Hippocampal formation (tissue), 2 donors: ENCODE measurements at places on chromosomes 3 and 15.
A peak's percentile ranks its signal among the peaks of the same experiment; 100 is the strongest.

- peak; percentile 29 for DNase-seq
Observed at GRCh38 chr3:143897576-143898295, 49.5 kb upstream of the SLC9A9 start.

DNA sequence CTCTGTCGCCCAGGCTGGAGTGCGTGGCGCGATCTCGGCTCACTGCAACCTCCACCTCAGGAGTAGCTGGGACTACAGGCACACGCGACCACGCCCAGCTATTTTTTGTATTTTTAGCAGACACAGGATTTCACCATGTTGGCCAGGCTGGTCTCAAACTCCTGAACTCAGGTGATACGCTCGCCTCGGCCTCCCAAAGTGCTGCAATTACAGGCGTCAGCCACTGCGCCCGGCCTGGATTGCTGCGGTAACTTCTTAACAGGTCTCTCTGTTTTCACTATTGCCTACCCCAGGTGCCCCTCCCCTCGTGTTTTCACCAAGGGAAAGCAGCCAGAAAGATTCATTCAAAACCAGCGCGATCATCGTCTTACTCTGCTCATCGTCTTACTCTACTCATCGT, 10.5 kb downstream of the ADAMTS7 start:
- DNase-seq: no peak

DNA sequence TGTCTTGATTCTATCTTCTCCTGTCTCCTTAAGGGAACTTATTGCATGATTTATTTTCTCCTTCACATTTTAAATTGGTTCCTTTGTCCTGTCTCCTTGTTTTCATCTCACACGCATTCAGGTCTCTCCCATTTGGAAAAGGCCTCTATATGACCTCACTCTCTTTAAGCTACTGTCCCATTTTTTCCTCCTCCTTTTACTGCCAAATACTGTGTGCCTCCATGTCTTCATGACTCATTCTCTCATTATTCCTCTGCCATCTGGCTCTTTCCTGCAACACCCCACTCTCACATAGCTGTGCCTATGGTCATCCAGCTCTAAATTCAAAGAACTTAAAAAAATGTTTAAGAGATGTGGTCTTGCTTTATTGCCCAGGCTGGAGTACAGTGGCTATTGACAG, 48.0 kb downstream of the TYRO3 start:
- peak; percentile 13 for DNase-seq

GRCh38 chr3:54777141-54777540, 150.7 kb downstream of the LRTM1 start:
- DNase-seq: no peak

DNA sequence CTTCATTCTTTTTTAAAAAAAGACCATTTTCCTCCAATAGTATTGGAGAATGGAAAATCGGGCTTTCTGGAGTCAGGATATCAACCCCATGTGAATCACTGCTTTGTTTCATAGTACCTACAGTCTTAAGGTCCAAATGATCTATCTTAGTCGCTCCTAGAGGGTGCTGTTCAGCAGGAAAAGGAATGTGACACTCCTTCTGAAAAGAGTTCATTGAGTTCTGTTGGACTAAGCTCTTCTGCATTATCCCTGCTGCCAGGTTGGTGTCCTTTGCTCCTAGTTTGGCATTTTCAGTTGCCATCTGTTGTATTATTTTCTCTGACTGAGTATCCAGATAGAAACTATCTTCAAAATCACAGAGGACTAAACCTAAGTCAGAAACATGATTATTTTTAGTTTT, 57.2 kb downstream of the POLQ start:
- no peak for DNase-seq

DNA sequence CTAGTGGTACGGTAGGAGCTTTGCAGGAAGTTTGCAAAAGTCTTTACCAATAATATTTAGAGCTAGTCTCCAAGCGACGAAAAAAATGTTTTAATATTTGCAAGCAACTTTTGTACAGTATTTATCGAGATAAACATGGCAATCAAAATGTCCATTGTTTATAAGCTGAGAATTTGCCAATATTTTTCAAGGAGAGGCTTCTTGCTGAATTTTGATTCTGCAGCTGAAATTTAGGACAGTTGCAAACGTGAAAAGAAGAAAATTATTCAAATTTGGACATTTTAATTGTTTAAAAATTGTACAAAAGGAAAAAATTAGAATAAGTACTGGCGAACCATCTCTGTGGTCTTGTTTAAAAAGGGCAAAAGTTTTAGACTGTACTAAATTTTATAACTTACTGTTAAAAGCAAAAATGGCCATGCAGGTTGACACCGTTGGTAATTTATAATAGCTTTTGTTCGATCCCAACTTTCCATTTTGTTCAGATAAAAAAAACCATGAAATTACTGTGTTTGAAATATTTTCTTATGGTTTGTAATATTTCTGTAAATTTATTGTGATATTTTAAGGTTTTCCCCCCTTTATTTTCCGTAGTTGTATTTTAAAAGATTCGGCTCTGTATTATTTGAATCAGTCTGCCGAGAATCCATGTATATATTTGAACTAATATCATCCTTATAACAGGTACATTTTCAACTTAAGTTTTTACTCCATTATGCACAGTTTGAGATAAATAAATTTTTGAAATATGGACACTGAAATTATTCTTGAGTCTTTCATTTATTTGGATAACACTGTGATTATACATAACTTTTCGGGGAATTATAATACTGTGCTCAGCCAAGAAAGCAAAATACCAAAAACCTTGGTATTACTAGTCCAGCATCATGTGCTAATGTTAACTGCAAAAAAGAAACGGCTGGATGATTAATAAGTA, 2.2 kb downstream of the SOX2 start:
- DNase-seq: no peak

GRCh38 chr3:109152320-109152719, 15.8 kb downstream of the C3orf85 start:
- DNase-seq: no peak

GRCh38 chr3:122263058-122263457, 62.0 kb upstream of the CSTA start:
- DNase-seq: no peak

- no peak for DNase-seq
Observed at GRCh38 chr3:126501054-126501453, 16.5 kb downstream of the UROC1 start.

DNA sequence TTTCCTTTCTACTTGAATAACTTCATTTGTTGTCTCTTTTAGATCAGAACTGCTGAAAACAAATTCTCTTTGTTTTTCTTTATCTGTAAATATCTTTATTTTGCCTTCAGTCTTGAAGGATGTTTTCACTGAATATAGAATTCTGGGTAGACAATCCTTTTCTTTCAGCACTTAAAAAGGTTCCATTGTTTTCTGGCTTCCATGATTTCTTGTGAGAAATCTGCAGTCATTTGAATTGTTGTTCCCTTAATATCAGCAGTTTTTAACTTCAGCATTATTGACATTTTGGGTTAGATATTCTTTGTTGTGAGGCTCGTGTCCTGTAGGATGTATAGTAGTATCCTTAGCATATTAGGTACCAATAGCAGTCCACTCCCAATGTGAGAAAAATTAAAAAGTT, 65.8 kb downstream of the SV2B start:
- DNase-seq: no peak

- no peak for DNase-seq
Observed at GRCh38 chr15:70498096-70498626, 265.2 kb downstream of the UACA start.

DNA sequence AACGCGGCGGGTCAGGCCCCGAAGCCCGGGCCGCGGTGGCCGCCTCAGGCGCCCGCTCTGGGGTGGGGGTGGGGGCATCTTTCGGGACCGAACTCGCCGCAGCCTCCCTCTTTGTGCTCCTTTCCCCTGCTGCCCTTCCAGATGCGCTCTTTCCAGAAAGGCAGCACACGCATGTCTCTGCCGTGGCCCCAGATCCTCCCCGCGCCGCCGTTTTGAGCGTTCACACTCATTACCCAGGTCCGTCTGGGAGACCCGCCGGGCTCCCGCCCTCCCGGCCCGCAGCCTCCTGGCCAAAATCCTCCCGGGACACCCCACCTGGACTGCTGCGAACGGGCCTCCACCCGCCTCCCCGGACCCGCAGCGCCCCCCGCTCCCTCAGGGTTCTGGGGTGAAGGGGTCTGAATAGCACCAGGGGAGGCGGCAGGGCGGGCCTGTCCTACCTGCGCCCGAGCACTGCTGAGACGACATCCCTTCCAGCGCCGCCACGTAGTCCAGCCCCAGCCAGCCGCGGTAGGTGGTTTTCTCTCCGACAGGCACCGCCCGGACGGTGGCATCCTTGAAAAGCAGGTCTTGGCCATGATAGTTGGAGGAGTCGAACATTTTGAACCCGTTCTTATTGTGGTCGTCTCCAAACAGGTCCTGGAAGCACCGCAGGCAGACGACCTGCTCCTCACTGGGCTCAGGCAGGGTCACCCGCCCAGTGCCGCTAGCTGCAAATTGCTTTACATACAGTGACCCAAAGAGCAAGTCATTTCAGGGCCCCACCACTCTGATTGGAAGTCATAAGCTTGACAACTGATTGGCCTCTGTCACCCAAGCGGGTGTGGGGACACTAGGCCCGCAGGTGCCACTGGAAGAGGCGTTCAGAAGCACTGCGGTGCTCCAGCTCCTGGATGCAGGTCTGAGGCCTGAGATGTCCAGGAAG, 25.9 kb downstream of the MELTF start:
- DNase-seq: no peak

DNA sequence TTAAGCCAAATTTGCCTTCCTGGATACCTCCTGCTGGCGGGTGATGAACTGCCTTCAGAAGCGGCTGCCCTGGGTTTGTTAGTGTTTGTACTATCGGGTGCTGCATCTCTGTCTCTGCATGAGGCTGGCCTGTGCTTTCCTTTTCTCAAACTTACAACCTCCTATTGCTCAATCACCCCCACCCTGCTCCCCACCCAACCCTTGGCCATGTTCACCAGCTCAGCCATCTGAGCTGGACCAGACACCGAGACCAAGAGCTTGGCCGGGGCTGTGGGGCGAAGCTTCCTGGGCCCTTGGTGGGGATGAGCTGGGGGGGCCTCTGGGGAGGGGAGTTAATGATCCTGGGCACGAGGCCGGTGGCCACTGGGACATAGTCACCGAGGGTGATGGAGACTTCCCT, 16.8 kb upstream of the FBLN2 start:
- DNase-seq: no peak

- no peak for DNase-seq
Observed at GRCh38 chr3:38150780-38151528, 12.5 kb downstream of the MYD88 start.

- no peak for DNase-seq
Observed at GRCh38 chr15:50053055-50053856, 65.8 kb downstream of the ATP8B4 start.

DNA sequence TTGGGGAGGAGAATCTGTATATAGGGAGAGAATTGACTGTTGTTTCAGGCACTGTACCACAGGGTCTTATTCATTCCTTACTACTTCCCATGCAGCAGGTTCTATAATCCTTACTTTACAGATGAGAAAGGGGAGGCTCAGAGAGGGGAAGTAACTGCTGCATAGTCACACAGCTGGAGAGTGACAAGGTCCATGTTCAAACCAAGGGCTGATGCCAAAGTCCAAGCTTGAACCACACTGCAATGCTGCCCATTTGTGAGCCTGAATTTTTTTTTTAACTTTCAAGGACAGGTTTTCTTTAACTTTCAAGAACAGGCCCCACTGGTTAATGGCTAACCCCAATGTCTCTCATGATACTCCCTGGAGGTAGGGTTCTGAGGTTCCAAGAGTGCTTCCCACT, 26.2 kb downstream of the RBP2 start:
- DNase-seq: no peak

- DNase-seq: no peak
Observed at GRCh38 chr15:38091078-38091645, 156.7 kb downstream of the TMCO5A start.

DNA sequence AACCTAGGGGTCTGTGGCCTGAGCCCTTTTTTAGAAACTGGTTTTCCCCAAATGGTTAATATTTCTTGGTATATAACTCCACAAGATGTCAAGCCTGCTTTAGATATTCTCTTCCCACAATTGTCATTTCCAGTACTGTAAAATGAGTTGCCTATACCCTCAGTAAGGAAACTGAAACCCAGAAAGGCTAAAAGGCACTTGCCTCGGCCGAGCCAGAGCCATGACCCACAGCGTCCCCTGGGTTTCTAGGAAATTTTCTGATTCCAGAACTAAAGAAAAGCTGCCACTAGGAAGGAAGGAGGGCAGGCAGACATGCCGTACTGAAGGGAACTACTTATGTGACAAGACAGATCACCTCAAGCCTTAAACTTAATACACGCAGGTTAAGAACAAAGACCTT, 59.1 kb downstream of the ATP8B4 start:
- DNase-seq: no peak

DNA sequence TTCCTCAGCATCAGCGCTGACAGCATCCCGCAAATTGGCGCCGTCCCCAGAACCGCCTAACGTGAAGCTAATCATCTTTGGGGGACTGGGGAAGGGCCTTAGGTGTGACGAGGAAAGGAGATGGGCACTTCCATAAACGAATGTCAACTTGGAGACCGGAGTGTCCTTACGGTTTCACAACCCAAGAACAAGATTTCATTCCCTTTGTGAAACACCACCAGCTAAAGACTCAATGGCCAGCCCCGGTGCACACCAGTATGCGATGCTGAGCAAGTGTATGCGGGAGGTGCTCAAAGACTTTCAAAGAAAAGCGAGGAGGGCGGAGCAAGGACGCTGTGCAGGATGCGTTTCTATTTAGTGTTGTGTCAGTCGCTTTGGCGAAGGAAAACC, 759 bp upstream of the TTBK2 start:
- peak; percentile 61 for DNase-seq
